ENCODE measurements at places on chromosomes 4 and X.

DNA sequence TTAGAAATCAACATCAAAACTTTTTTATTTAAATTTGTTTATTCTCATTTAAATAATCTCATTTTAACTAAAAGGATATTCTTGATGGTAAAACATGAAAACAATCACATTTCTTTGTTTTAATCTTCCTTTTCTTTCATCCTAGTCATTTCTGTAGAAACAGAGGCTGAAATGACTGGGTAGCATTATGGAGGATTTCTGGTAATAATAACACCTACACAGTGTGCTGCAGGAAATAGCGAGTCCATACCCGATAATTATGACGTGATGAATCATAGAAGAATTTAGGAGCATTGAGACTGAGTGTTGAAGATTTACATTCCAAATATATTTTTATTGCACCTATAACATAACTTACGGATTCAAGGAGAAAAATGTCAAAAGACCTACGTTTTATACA, 31.4 kb upstream of the BBS12 start:
- DNase-seq, result no peak

- DNase-seq, result no peak
Observed at GRCh38 chr4:40253906-40254305, 57.1 kb downstream of the RHOH start.

GRCh38 chr4:95142932-95143331, 385.2 kb downstream of the BMPR1B start:
- no peak for DNase-seq

- DNase-seq, result no peak
Observed at GRCh38 chrX:109871121-109871888, 131.6 kb upstream of the TMEM164 start.

DNA sequence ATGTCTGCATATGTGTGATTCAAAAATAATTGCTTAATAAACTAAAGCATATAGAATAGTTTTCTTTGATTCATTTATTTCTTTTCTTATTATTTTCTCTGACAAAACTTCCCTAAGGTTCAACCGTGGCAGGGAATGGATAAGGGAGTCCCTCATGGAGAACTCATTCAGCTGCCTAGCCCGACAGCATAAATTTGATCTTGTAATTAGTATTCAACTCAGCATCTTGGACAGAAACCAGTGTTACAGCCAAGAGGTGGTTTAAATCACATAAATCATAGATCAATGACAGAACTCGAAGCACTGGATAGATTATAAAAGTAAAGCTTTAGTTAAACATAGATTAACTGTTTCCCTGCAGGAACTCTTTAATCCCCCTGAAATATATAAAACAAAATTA, 174.3 kb upstream of the POU3F4 start:
- DNase-seq, result no peak

DNA sequence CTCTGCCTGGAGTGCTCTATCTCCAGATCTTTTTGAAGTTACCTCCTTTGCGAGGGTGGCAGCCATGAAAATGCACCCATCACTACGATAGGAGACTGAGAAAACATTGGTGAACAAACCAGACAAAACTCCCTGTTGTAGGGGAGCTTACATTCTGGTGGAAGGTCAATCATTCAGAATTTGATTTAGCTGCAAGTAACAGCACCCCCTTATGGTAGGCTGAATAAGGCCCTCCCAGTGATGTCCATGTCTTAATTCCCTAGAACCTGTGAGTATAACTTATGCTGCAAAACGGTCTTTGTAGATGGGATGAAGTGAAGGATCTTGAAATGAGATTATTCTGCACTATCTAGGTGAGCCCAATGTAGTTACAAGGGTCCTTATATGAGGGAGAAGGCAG, 5.6 kb upstream of the TEC start:
- no peak for DNase-seq

GRCh38 chrX:150933945-150934350, 35.5 kb upstream of the CD99L2 start:
- DNase-seq, result no peak

DNA sequence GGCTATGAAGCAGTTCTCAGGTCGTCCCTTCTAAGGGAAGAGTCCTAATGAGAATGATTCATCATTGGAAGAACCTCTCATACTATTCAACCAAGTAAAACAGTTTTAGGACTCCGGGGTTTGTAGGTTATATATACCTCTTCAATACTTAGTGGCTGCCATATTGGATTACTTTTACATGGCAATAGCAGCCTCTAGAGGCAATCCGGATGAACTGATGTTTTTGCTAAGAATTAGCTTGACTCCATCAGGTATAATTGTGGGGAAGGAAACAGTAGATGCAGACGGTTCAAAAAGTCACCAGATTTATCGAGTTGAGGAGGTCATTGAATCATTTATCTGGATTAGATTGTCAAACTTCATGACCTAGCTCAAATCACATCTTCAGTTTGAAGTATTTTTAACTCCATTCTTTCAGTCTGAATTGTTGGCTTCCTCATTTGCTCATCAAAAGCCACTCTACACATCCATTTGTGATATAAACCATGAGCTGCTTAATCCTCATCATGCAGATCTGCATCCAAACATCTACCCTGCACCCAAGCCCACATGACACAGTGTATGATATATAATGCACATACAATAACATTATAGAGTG, 28.4 kb downstream of the GUCY1B1 start:
- peak; percentile 37 for DNase-seq

All from NCI-H2029 treated with DMSO at 0.1 percent for 48 hours (cell line).